SIG-M5 (cell line): ENCODE measurements at places on chromosomes 11 and 22.

GRCh38 chr22:19175602-19176174 lies 2.8 kb downstream of the SLC25A1 start:
- no peak for DNase-seq

DNA sequence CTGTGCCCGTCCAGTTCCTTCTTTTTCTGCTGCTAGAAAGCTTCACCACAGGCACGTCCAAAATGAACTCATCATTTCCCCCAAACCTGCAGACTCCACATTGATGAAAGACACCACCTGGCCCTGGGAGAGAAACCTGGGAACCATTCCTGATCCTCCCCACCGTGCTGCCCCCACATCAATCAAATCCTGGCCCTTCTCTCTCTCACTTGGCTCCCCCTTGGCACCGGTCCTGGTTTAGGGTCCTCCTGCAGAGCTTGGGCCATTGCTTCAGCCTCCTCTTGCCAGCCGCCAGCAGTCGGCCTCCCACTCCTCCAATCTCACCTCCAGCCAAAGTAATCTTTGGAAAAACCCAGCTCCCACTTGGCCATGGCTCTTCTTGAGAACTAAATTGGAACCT lies 38.5 kb downstream of the RIBC2 start:
- no peak for DNase-seq

GRCh38 chr11:11422411-11423128 lies 69.5 kb upstream of the CSNK2A3 start:
- no peak for DNase-seq

DNA sequence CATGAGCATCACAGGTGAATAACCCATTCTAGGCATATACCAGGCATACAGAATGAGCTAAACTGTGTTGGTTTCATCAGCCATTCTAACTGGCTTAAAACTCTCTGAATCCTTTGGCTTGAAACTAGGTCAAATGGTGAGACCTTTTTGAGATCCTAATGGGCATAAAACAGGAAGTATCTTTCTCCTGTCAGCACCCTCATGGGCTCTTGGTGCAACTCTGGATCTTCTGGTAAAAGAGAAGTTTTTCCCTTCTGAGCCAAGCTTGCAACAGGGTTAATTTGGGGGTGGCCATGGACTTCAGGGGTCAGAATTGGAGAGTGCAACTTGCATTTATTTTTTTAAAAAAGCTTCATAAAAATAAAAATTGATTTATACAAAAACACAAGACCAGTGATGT lies 67.9 kb upstream of the GRAMD1B start:
- no peak for DNase-seq

DNA sequence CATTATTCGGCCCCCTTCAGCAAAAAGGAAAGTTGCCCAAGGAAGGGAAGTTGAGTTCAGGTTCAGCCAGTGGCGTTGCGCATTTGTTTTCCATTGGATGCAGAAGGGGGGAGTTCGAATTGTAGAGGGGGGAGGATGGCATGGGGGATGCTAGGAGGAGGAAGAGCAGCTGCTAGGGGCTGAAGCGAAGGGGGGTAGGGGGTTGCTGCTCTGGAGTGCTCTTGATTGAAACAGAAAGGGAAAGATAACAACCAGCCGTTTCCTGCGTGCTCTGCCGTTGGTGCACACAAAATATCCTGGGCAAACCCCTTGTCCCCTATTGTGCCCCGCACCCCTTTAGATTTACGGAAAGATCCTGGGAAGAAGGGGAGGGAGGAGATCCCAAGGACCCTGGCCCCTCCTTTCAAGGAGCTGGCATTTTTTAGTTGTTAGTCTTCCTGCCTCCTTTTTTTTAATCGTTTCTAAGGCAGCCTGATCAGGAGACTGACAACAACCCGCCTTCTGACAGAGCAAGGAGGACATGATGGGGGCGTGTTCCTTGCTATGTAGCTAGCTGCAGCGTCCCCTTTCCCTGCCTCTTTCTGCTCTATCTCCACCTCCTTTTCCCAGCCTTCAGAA lies 2.1 kb downstream of the KMT2A start:
- no peak for DNase-seq

GRCh38 chr11:59611570-59612565 lies 3.7 kb downstream of the OSBP start:
- DNase-seq, result no peak

GRCh38 chr11:133809569-133810491 lies 35.5 kb downstream of the SPATA19 start:
- no peak for DNase-seq

DNA sequence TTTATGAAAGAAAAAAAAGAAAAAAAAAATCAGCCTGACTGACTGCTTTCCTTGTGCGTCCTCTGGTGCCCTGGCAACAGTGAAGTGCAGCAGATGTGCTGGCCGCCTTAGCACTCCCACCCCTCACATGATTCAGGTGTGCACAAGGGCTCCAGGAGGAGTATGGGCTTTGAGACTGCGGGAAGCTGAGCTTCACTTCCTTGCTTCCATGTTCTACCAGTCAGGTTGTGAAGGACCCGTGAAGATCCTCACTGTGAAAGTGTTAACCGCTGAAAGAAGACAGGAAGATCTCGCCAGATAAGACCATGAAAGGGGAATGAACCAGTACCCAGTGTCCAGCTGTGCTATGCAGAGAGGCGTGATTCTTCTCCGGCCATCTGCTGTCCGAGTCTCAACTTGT lies 48.2 kb downstream of the HIRA start:
- DNase-seq, result no peak

DNA sequence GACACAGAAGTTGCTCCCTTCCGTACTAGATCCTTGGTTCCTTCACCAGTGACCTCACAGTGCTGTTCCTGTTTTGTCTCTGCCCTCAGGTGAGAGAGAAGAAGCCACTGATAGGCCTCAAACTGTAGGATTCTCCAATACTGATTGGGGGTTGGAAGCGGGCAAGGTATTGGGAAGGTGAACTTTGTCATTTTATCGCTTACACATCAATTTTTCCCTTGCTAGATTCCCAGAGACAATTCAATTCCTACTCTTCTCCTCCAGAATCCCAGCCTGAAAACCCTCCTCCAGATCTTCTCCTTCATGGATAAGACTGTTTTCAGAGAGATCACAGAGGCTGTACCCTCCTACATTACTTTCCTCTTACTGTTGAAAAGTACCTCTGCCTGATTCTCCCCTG lies 9.4 kb upstream of the OR2D3 start:
- DNase-seq, result no peak

- no peak for DNase-seq
Observed at GRCh38 chr11:122209619-122210366, 93.8 kb upstream of the BLID start.

GRCh38 chr22:20988573-20989322 lies 6.7 kb downstream of the LZTR1 start:
- DNase-seq, result no peak

DNA sequence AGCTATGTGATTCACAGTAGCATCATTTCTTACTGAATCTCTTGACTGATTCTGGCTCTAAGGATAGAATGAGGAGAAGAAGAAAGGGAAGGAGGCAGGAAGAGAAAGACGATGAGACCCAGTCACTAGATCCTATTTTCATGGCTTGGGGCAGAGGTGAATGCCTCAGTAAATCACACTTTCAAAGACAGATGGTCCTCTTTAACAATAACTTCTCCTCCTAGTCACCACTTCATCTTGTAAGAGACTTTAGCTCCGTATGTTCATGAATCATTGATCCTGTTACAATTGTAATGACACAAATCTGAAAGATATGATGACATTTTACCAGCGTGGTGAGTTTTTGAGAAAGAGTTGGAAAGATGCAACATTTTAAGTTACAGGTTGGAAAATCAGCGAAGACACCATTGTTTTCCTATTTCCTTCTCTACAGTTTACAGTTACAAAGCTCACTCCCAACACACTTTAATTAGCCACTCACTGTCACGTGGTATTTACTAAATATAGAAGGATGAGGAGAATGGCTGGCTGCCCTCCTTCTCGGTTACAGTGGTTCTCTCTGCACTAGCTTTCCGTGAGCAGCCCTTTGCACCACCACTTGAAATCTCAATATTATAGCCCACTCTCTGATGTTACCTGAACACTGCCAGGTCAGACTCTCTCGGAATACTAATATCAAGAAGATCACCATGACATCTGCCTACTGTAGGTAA lies 205.8 kb downstream of the CADM1 start:
- DNase-seq, result no peak
